ENCODE measurements at places on chromosomes 3 and 15.

DNA sequence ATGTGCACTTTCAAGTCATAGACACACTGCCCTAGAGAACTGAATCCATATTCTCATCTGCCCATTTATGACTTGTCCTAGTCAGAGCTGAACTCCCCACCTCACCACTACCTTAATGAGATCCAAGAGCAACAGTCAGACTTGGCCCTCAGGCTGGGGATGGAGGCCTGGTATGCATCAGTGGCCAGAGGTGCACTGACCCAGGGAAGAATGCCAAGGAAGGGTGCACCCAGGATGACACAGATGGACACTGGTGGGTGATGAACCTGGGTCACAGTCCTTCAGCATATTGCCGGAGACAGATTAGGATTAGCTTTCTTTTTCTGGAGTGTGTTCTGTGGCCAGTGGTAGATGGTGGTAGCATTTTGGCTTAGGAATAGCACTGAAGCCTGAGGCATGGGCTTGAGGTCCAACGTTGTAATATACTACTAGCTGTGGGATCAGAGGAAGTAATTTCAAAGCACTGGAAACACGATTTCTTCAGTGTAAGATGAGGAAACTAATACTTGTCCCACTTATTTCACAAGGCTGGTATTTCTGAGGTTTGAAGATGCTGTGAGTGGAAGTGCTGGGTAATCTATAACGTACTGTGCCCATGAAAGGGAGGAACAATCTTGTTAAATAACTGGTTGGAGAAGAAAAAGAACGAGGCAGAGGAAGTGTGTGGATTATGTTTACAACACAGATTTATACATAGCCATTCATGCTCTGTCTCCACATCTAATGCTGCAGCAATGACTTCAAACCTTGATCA lies 265.0 kb downstream of the THRB start:
- no peak for DNase-seq

DNA sequence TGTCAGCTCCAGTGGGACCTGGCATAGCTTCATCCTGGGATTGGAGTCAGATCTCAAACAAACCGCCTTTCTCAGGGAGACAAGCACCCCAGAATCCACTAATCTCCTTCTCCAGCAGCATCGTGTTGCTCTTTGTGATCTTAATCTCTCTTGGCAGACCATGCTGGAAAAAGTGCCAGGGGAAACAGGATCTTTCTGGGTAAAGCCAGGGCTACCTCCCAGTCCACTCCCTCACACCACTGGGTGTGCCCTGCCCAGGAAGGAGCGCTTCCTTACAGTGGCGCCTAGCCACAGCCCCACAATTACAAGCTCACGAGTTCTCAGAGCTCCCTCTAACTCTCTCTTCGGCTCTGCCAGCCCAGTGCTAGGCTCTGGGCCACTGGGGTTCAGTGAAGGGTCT lies 32.2 kb downstream of the RPLP1 start:
- DNase-seq = no peak

DNA sequence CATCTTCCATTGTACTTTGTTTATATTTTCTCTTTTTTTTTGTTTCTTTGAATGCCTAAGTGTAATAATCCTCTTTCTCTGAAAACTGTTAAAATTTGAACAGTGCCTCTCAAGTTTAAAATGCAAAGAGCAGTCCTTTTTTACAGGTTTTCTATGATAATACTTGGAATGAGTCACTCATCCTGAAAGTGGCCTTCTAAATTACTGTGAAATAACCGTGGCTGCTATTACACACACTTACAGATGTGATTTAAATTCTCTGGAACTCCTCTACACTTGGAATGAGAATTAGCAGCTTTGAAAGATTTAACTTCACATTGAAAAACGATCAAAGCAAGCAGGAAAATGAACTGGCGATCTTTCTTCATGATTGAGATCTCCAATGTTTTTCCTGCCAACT lies 105.9 kb downstream of the ROBO1 start:
- peak; percentile 19 for DNase-seq

GRCh38 chr15:33040496-33040895 lies 154.0 kb downstream of the FMN1 start:
- DNase-seq = no peak

DNA sequence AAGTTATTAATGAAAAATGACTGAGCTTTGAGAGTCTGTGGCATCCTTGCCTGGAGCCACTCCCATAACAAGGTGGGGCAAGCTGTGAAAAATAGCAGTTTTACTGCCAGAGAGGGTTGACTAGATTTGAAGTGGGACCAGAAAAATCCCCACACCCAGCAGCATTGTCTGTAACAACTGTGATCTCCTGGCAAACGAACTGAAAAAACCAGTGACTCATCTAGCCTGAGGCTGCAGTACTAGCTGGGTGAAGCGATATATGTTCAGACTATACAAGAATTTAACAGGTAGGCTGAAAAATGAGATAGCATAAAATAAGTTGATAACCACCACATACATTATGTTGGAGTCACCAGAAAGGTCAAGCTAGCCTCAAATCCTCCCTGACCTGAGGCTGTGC lies 64.0 kb downstream of the DPH6 start:
- peak; percentile 76 for DNase-seq

DNA sequence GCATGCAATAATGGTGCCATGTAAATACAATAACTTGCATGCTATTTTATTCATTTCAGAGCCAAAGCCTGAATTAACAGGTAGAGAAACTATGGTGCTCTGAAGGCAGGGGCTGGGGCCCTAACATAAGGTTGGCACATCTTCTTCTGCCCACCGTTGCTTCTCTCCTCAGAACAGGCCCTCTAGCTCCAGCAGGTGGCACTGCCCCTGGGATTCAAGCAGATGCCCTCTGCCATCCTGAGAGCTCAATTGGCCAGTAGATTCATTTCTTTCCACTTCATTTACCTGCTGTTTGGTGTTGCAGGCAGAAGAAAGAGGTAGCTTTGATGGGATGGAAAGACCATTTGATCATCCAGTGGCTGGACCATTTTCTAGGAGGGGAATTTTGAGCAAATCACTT lies 130.5 kb downstream of the FOXB1 start:
- DNase-seq = no peak

- DNase-seq = no peak
Measured at GRCh38 chr3:159761848-159762635, 226.6 kb upstream of the IL12A start.

DNA sequence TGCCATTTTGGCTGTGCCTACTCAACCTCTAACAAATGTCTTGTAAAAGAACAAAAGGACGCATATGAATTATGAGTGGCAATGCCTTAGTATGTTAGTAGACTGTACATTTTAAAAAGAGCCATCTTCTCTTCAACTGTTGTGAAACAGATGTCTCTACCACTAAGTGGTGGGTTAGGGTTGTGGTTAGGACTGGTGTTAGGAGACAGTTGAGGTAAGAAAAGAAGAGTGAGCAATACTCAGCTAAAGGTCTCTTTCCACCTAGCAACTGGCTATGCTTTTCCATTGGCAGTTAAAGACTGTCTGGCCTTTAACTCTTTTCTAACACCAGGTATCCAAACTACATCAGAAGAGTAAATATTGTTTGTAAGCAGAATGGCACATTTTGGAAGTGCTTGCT lies 221.7 kb upstream of the TBC1D5 start:
- no peak for DNase-seq

- peak; percentile 32 for DNase-seq
Measured at GRCh38 chr15:80996247-80996646, 4.5 kb upstream of the TLNRD1 start.

DNA sequence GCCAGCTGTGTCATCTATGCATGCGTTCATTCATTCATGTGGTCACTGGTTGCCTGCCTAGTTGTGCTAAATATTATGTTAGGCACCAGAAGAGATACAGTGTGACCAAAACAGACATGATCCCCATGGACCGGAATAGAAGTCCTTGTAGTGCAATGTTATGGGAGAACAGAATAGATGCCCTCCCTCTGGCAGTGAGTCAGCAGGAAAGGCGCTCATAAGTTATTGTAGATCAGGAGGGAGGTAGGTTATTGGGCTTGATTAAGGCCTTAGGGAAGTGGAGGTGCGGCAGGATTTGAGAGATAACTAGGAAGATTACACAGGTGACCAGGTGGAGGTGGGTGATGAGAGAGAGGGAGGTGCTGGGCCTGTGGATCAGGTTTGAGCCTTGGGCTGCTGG lies 5.2 kb downstream of the MCTP2 start:
- DNase-seq = no peak

DNA sequence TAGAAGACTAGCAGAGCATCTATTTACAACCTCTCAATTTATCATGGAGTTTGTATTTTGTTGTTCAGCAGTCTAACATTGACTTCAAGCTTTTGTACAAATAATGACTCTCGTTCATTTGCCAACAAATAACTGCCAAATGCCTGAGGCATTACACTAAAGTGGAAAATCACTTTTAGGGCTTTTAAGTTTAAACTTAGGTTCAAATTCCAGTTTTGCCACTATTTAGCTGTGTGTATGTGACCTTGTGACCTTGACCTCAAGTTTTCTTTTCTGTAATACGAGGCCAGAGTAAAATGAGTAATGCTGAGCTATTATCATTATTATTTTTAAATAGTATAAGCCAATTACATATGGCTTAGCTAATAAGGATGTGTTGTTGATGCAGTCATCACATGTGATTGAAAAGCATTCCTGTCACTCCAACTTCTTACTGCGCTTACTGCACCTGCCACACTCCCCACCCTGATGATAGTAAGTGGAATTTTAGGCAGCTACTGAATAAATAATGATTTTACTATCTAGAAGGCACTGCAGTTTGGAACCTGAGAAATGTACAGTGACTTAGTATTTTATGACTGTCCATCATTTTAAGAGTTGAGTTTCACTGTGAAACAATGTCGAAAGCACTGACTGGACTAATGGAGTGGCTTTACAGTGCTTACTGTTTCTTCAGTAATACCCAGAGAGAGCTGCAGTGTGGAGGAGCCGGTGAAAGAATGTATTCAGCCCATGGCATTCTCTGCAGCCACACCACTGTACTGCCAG lies 16.3 kb downstream of the ARL8B start:
- DNase-seq = peak; percentile 82

DNA sequence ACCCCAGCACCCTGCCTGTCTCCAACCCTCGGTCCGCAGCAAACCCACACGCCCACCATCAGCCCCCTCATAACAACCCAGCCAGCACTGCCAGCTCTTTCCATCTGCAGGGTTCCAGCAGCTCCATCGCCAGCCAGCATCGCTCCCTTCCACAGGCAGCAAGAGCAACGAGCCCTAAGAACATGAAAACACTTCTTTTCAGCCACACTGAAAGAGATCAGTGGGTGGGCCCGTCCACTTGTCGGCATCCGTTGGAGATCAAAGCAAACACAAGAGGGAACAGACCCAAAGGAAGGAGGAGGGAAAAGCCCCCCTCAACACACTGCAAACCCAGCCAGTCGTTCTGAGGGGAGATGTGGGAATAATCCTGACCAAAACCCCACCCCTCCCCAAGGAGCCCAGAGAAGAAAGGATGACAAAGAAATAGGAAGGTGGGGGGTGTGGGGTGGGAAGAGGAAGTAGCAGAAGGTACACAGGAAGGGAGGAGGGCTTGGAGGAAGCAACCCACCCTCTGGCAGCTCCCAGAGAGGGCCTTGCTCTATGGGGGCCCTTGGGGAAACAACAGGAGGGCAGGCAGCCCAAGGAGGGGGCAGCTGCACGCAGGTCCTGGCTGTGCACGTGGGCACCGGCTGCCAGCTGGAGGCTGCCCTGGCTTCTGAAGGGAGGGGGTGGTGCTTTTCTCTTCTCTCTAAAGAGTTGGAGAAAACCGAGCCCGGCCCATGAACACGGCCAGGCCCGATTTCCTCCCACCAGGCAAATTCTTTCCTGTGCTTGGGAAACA lies 473.6 kb upstream of the PROK2 start:
- DNase-seq = no peak

DNA sequence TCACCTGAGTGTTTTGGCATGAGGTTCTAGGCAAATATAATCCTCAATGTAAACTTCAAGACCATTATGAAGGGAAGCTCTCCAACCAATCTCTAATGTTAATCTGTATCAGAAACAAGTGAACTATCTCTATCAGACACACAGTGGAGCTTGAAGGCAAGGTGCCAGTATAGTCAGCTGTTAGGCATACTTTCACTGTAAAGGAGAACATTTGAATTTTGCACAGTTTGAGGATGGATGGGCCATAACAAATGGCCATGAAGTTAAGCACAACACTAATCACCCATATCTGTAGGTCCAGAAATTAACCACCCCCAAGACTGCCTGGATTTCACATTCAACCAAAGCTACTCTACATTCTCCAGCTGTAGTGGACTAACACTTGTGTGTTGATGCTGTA lies 69.1 kb upstream of the LMOD3 start:
- DNase-seq = no peak

- DNase-seq = peak; percentile 16
Measured at GRCh38 chr3:4664412-4664811, 171.3 kb downstream of the ITPR1 start.

DNA sequence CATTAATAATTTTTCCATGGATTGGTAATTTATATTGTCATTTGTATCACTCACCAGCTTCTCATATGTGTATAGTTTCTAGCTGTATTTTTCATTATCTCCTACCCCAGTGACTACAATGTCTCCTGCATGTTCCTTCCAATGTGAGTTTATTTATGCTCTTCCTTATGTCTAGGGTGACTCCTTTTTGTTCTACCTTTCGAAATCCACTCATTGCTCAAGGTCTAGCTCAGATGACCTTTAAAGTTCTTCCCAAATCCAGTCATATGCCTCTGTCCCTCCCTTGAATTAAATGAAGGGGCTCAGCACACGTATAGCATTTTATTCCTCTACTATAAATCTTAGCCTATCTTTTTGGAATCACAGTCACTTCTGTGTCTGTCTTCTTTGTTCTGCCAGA lies 53.0 kb downstream of the TMEM45A start:
- no peak for DNase-seq

DNA sequence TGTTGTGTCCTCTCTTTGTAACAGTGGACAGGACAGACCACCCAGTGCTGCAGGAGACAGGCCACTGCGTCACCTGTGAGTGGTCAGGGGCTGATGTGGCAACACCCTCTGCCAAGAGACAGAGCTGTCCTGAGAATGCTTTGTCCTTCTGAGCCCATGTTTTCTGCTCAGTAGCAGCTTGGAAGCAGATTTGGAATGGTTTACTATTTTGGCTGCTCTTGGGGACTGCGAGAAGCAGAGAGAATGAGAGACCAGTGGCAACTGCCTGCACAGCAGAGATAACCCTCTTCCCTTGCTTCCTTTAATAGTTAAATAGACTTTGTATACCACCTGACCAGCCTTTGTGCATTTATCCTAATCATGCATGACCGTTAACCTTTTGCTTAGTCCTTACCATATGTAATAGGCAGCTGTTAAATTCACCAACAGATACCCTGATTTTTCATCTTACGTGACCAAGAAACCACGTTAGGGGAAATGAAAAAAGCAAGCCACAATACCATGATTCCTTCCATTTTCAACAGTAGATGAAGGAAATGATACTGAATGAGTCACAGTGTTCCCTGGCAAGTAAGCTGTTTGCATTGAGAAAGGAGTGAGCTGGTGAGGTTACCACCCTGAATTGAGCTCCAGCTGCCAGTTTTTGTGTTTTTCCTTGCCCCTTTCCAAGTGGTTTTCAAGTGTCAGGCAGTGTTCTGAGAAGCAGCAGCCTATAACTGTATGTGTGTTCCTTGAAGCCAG lies 35.5 kb downstream of the B3GALNT1 start:
- peak; percentile 57 for DNase-seq

- DNase-seq = no peak
Measured at GRCh38 chr3:56971816-56972215, 88.6 kb upstream of the SPATA12 start.

All from choroid plexus epithelial cell (primary cell).